ENCODE measurements at places on chromosomes 13 and 19. TPM values are rescaled to one million over a fixed set of nuclear protein-coding genes. Genes with fewer than 3 reads are reported as not detected.
A peak's percentile ranks its signal among the peaks of the same experiment; 100 is the strongest.

DNA sequence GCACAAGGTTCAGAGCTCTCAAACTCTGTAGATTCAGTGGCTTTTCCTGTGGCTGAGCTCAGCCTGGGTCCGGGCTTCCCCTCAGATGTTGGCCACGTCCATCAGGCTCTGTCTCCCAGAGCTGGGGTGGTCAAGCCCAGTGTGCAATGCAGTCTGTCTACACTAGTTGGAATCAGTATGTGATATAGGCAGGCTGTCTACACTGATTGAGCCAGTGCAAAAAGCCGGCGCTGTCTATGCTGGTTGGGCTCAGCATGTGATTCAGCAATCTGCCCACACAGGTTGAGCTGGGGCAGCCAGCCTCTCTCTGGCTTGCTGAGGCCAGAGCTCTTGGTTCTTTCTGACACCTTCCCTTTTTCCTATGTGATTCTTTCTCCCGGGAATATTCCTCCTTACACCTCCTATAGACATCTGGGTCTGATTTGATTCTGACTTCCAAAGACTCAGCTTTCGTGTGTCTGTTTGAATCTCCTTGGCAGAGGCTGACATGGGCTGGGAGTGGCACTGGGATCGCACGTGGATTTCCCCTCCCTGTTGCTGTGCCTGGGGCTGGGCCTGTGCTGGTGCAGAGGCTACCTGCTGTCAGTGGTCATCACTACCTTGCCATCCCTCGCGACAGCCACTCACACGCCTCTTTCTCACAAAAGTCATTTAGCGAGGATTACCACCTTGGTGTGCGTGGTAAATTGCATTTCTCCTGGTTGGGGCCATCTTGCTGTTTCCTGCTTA is 9.3 kb downstream of the CHST8 start:
- H3K4me3 ChIP-seq = no peak overlapping the region
- no peaks in the 10 kb centered on the region for H3K36me3 ChIP-seq
- H3K4me1 ChIP-seq = no peaks in the 10 kb centered on the region
- H3K27ac ChIP-seq = no peak overlapping the region

SHISA7 gene
- total RNA-seq = not detected

LRRC63 gene
- total RNA-seq = not detected

DNA sequence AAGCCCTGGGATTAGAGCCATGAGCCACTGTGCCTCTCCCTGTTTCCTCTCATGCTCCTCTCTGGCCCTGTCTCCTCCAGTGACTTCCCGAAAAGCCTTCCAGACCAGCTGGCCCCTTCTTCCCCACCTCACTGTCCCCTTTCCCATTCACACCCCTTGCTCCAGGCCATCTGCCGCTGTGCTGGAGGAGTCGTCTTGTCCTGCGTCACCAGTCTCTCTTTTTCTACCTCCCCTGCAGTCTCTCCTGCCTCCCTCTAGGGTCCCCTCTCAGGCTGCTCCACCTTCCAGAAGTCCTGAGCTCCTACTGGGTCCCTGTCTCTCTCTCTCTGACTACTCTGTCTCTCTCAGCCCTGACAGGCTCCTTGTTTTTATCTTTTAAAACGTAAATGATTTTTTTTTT is 5.3 kb upstream of the FFAR1 start:
- no peaks in the 10 kb centered on the region for H3K4me1 ChIP-seq
- H3K36me3 ChIP-seq = no peaks in the 10 kb centered on the region
- no peak for DNase-seq
- H3K4me3 ChIP-seq = no peak overlapping the region
- peaks cover 56% of the 10 kb centered on the region for H3K27me3 ChIP-seq
- H3K27ac ChIP-seq = no peak overlapping the region

ZNF616 gene
- 5.6 TPM for total RNA-seq

GRCh38 chr13:27170516-27171243 is 931 bp downstream of the USP12 start:
- peak overlapping the region; percentile 95 for H3K4me3 ChIP-seq
- H3K27ac ChIP-seq = peak overlapping the region; percentile 96
- peaks cover 63% of the 10 kb centered on the region for H3K4me1 ChIP-seq

ZNF534 gene
- 0.44 TPM for total RNA-seq

CABP5 gene
- total RNA-seq = not detected

DNA sequence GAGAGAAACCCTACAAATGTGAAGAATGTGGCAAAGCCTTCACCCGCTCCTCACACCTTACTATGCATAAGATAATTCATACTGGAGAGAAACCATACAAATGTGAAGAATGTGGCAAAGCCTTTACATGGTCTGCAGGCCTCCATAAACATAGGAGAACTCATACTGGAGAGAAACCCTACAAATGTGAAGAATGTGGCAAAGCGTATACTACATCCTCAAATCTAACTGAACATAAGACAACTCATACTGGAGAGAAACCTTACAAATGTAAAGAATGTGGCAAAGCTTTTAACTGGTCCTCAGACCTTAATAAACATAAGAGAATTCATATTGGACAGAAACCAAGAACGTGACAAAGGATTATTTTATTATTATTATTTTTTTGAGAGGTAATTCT is 30.7 kb downstream of the ZNF486 start:
- no peaks in the 10 kb centered on the region for H3K4me1 ChIP-seq
- peaks cover 67% of the 10 kb centered on the region for H3K36me3 ChIP-seq
- DNase-seq = no peak
- no peak overlapping the region for H3K27ac ChIP-seq
- no peaks in the 10 kb centered on the region for H3K27me3 ChIP-seq
- no peak overlapping the region for H3K4me3 ChIP-seq

MED26 gene
- total RNA-seq = 4.0 TPM

METTL21C gene
- total RNA-seq = not detected

- H3K4me3 ChIP-seq = no peak overlapping the region
- DNase-seq = no peak
- H3K27me3 ChIP-seq = no peaks in the 10 kb centered on the region
- no peaks in the 10 kb centered on the region for H3K36me3 ChIP-seq
Measured at GRCh38 chr13:106213028-106213757, 322.3 kb downstream of the EFNB2 start.

GRCh38 chr13:48244159-48244558 is 11.2 kb downstream of the ITM2B start:
- no peaks in the 10 kb centered on the region for H3K27me3 ChIP-seq
- no peak for DNase-seq
- H3K4me3 ChIP-seq = no peak overlapping the region
- peaks cover 12% of the 10 kb centered on the region for H3K36me3 ChIP-seq
- peak overlapping the region; percentile 10 for H3K27ac ChIP-seq

PSG3 gene
- not detected for total RNA-seq

UCHL3 gene
- 23.2 TPM for total RNA-seq

GRCh38 chr13:93328943-93329342 is 102.3 kb downstream of the GPC6 start:
- no peaks in the 10 kb centered on the region for H3K36me3 ChIP-seq
- no peaks in the 10 kb centered on the region for H3K4me1 ChIP-seq
- no peak overlapping the region for H3K4me3 ChIP-seq

- H3K4me1 ChIP-seq = no peaks in the 10 kb centered on the region
- H3K4me3 ChIP-seq = no peak overlapping the region
- no peaks in the 10 kb centered on the region for H3K36me3 ChIP-seq
- no peaks in the 10 kb centered on the region for H3K27me3 ChIP-seq
- no peak overlapping the region for H3K27ac ChIP-seq
Measured at GRCh38 chr13:85509512-85509911, 289.7 kb downstream of the SLITRK6 start.

GRCh38 chr19:2291185-2291751 is 9.3 kb upstream of the PEAK3 start:
- no peak for DNase-seq
- peaks cover 44% of the 10 kb centered on the region for H3K4me1 ChIP-seq
- H3K36me3 ChIP-seq = no peaks in the 10 kb centered on the region
- peak overlapping the region; percentile 59 for H3K4me3 ChIP-seq

GRCh38 chr19:7611541-7612279 is 16.0 kb downstream of the CAMSAP3 start:
- peaks cover 7% of the 10 kb centered on the region for H3K27me3 ChIP-seq
- H3K27ac ChIP-seq = no peak overlapping the region
- no peaks in the 10 kb centered on the region for H3K4me1 ChIP-seq
- H3K4me3 ChIP-seq = no peak overlapping the region

PRKD2 gene
- 7.9 TPM for total RNA-seq

DNA sequence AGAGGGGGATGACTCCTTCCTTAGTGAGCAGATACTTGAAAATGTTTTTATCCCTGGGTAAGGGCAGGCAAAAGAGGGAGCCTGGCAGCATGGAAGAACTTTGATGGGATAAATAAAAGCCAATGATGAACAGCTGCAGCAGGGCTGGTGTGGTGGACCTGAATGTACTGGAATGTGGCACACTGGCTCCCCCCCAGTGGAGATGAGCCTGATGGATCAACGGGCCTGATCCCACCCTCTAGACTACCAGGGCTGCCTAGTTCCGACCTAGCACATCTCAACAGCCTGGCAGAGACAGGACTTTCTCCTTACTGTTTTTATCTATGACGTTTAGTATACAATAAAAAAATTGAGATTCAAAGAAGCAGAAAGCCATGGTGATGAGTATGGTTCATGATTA is 20.5 kb downstream of the NLRP11 start:
- DNase-seq = no peak
- H3K4me3 ChIP-seq = no peak overlapping the region
- peaks cover 26% of the 10 kb centered on the region for H3K27me3 ChIP-seq
- no peak overlapping the region for H3K27ac ChIP-seq

DNA sequence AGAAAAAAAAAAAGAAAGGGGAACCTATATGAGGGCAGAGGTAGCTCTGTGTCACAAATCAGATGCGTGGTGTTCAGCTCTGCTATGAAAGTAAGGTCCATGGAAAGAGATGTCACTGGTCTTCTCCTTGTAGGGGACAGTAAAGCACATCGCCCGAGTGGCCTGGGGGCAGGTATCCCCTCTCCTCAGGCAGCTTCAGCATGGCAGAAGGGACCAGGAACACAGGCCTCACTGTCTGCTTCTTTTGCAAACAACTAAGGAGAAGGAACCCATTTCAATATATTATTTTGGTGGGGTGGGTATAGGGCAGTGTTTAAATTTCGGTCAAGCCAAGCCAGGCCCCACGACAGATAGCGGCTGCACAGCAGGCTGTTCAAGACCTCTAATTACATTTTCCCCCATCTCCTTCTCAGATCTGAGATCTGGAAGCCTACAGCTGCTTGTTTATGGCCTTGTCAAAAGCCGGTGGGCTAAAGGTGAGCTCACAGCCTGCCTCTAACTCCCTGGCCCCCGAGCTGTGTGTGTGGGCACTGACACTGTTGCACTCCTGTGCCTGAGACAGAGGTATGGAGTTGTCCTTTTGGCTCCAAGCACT is 72.8 kb downstream of the HSPH1 start:
- H3K36me3 ChIP-seq = no peaks in the 10 kb centered on the region
- H3K27me3 ChIP-seq = peaks cover 40% of the 10 kb centered on the region
- H3K27ac ChIP-seq = no peak overlapping the region
- H3K4me1 ChIP-seq = no peaks in the 10 kb centered on the region

DNA sequence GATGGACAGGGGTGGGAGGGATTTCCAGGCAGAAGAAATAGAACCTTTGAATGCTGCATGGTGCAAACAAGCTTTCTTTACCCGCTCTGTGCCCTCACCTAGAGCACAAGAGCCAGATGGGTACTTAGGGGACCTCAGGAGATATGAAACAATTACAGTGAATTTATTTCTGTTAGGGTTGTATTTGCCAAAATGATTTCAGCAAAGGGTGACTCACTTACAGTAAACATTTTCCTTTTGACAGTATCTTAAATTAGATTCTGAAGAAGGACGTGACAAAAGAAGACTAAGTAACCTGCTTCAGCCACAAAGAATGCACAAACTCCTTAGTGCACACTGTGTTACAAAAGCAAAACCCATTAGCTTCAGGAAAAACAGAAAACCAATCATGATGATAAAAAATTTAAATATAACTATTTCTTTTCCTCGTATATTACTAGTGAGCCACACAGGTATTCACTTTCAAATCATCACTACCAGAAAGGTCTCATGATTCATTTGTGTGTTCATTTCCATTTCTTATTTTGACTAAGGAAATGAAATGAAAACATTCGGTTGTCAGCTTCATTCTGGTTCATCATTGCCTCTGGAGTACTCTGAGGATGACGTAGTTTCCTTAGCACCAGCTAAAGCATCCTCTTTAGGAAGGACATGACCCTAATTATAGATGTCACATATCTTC is 158.8 kb downstream of the NHLRC3 start:
- no peaks in the 10 kb centered on the region for H3K27me3 ChIP-seq
- no peaks in the 10 kb centered on the region for H3K36me3 ChIP-seq

RNF113B gene
- total RNA-seq = not detected

PABPC3 gene
- total RNA-seq = 0.05 TPM

- H3K27me3 ChIP-seq = no peaks in the 10 kb centered on the region
- H3K36me3 ChIP-seq = no peaks in the 10 kb centered on the region
- no peaks in the 10 kb centered on the region for H3K4me1 ChIP-seq
- H3K27ac ChIP-seq = no peak overlapping the region
- no peak for DNase-seq
- no peak overlapping the region for H3K4me3 ChIP-seq
Measured at GRCh38 chr13:62706048-62706447, 1290.4 kb upstream of the PCDH20 start.

STARD13 gene
- total RNA-seq = 29.9 TPM

ZNF737 gene
- total RNA-seq = 4.2 TPM

APLP1 gene
- total RNA-seq = 23.9 TPM

DMWD gene
- 69.2 TPM for total RNA-seq

GRCh38 chr19:48319647-48320541 is 5.5 kb upstream of the EMP3 start:
- no peak overlapping the region for H3K4me3 ChIP-seq
- H3K27me3 ChIP-seq = no peaks in the 10 kb centered on the region
- H3K27ac ChIP-seq = peak overlapping the region; percentile 98
- no peaks in the 10 kb centered on the region for H3K36me3 ChIP-seq
- DNase-seq = peak; percentile 82
- peaks cover 45% of the 10 kb centered on the region for H3K4me1 ChIP-seq

CNN1 gene
- 133 TPM for total RNA-seq

- H3K36me3 ChIP-seq = no peaks in the 10 kb centered on the region
- peak overlapping the region; percentile 61 for H3K4me3 ChIP-seq
- no peak for DNase-seq
- H3K4me1 ChIP-seq = no peaks in the 10 kb centered on the region
- H3K27ac ChIP-seq = no peak overlapping the region
Measured at GRCh38 chr13:22837980-22838647, 342.7 kb upstream of the SGCG start.

GRCh38 chr13:74246487-74246886 is 112.3 kb upstream of the KLF12 start:
- H3K4me1 ChIP-seq = peaks cover 9% of the 10 kb centered on the region
- H3K27me3 ChIP-seq = no peaks in the 10 kb centered on the region
- DNase-seq = peak; percentile 18
- H3K36me3 ChIP-seq = no peaks in the 10 kb centered on the region
- H3K4me3 ChIP-seq = peak overlapping the region; percentile 39
- H3K27ac ChIP-seq = no peak overlapping the region

DNA sequence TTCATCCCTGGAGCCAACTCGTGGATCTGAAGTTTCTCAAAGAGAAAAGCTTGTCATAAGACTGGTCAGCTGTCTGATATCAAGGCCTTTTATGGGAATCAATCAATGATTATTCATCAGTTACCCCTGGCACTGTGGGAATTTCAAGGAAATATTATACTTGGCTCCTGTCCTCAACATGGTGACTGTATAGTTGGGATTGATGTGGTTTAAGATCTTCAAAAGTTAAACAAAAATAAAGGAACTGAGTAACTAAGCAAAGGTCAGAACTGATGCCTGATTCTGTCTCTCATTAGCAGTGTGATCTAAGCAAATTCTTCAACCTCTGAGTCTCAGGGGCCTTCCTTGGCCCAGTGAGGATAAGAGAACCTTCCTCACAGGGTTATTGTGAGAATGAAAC is 22.2 kb upstream of the SERPINE3 start:
- no peak overlapping the region for H3K27ac ChIP-seq
- no peaks in the 10 kb centered on the region for H3K27me3 ChIP-seq
- no peaks in the 10 kb centered on the region for H3K4me1 ChIP-seq
- DNase-seq = no peak
- H3K36me3 ChIP-seq = no peaks in the 10 kb centered on the region
- H3K4me3 ChIP-seq = no peak overlapping the region

ODAD3 gene
- 0.77 TPM for total RNA-seq

GRCh38 chr19:45421947-45422498 is 1.7 kb downstream of the ERCC1 start:
- H3K4me1 ChIP-seq = peaks cover 42% of the 10 kb centered on the region
- H3K27me3 ChIP-seq = no peaks in the 10 kb centered on the region
- H3K27ac ChIP-seq = peak overlapping the region; percentile 13
- H3K36me3 ChIP-seq = peaks cover 37% of the 10 kb centered on the region
- no peak for DNase-seq
